ENCODE measurements at places on chromosomes 5 and 9. TPM values are rescaled to one million over a fixed set of nuclear protein-coding genes. Genes with fewer than 3 reads are reported as not detected.

The SOWAHA gene
- 0.78 TPM for total RNA-seq

GRCh38 chr5:92435781-92436180 is 1052.7 kb upstream of the ARRDC3 start:
- DNase-seq = no peak

DNA sequence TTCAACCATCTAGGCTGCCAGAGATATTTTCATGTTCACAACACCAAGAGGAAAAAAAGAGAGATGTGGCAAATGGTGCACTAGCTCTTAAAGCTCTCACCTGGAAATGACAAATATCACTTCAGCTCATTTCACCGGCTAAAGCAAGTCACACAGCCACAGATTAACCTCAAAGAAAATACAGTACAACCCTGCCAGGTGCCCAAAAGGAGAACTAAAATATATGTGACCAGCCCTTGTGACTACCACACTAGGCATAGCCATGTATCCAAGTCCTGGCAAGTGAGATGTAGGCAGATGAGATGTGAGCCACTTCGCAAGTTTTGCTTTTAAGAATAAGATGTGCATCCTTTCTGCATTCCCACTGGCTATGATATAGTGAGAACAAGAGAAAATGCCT is 41.4 kb downstream of the AGTPBP1 start:
- no peak for DNase-seq

- peak; percentile 77 for DNase-seq
Measured at GRCh38 chr9:2016408-2017330, 1.5 kb downstream of the SMARCA2 start.

DNA sequence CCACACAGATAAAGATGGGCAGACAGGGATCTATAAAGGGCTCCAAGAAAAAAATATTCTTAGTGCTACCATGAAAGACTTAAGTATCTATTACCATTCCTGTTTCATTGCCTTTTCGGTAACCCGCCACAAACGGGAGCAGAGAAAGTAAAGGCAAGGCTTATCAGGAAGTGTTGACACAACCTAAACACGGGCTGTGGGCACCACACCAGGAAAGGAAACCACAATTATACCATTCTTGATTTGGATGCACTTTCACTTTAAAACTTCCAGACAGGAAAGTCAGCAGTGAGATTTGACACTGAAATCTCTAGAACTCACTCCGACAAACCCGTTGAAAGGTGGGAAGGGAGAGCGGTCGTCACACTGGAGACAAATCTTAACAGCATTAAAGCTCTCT is 6.5 kb downstream of the TLE1 start:
- no peak for DNase-seq

- no peak for DNase-seq
Measured at GRCh38 chr5:175649967-175650366, 7.9 kb upstream of the HRH2 start.

GRCh38 chr9:6354072-6354686 is 26.0 kb downstream of the TPD52L3 start:
- peak; percentile 43 for DNase-seq

- no peak for DNase-seq
Measured at GRCh38 chr5:123387313-123387712, 35.9 kb downstream of the CEP120 start.

- DNase-seq = no peak
Measured at GRCh38 chr5:127580731-127581130, 63.3 kb downstream of the PRRC1 start.

GRCh38 chr9:33080534-33080933 is 4.1 kb upstream of the SMU1 start:
- DNase-seq = no peak

DNA sequence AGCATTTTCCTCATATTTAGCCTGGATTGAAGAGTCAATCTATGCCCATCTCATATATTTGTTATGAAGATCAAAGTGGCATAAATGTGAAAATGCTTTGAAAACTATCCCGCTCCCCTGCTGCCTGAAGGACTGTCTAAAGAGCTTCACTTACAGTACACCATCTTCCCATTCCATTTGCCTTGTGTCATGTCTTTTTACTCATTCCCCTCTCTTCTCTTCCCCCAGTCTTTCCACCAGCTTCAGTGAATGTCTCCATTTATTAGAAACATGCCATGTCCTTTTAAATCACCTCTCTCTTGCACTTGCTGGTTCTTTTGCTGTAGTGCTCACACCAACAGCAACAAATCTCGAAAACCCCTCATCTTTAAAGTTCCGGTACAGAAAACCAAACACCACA is 192.7 kb upstream of the SGCD start:
- DNase-seq = no peak

DNA sequence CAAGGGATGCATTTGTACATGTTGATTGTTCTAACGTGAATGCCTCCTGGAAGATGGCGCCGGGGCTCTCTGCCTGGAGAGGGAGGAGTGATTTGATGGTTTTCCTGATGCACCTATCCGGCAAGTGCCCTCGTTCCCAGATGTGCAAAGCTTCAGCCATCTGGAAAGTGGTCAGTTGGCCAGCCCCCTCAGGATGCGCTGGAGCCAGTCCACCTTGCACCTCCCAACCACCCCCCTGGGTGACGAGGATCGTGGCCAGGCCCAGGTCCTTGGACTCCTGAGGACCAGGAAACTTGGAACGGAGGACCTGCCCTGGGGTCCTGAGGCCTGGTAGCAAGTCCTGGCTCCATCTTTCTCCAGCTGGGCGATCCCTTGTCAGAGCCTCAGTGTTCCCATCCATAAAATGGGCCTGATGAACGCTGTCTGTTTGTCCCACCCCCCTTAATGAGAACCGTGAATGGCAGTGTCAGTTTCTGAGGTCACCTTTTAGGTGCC is 23.6 kb upstream of the RNU6ATAC start:
- no peak for DNase-seq

GRCh38 chr5:142852416-142853198 is 82.4 kb downstream of the ARHGAP26 start:
- no peak for DNase-seq

DNA sequence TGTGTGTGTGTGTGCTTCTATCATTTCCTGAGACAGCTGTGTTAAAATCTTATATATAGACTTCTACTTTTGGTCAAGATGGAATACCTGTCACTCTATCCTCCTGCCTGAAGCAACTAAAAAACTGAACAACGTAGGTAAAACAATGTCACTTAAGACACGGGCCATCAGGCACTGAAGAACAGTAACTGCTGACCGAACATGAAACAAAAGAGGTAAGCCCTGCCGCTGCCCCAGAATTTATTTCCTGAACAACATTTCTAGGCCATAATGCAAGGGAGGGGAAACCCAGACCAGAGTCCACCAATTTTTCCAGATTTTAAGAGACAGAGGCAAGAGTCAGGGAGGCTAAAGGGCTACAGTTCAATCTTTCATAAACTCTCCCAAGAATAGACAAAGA is 156.0 kb downstream of the CDC42SE2 start:
- no peak for DNase-seq

All from G401 (cell line).